GOT3 (cell line): ENCODE measurements at places on chromosomes 7 and 10.

DNA sequence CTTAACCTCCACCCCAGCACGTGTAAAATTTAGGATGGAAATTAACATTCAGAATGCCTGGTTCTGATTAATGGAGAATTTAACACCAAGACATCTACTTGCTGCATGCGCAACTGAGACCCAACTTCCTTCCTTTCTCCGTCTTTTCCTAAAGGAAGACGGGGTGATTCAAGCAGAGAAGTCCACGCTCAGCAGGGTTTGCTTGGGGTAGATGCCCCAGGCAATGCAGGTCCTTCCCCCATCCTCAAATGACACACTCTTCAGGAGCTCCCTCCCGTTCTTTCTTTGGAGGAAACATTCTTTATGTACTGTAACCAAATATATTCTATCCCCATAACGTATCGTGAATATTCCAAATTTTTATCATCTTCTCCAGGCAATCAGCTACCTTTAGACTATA is 47.0 kb downstream of the FAM171A1 start:
- no peak for DNase-seq

- DNase-seq = no peak
Measured at GRCh38 chr7:44608916-44609648, 2.7 kb downstream of the OGDH start.

GRCh38 chr7:146698995-146699610 is 582.5 kb downstream of the CNTNAP2 start:
- no peak for DNase-seq

DNA sequence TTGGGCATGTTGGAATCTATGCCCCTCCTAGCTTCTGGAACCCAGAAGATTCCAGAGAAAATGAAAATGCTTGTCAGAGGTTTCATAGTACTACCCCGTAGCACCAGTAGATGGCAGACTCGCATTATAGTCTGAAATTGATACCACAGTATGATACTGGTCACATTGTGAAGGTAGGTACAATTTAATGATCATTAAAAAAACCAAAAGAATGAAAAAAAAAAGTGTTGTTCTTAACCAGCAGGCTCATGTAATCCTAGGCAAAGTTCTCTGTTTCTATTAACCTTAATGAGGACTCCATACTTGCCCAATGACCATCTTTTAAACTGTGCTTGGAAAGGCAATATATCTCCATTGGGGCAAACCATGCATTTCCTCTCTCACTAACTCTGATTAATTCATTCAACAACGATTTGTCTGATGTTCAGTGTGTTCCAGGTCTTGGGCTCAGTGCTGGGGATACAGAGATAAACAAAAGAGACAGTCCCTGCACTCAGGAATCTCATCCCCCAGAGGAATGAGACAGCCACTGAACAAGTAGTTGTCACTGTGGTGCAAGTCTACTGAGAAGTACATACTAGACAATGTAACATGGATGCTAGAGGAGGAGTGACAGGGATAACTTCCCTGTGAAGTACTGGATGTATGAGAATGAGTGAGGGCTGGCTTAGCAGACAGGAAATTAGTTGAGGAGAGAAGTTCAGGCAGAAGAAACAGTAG is 223.5 kb upstream of the PHYHIPL start:
- DNase-seq = no peak

- DNase-seq = no peak
Measured at GRCh38 chr7:70056363-70056762, 458.1 kb downstream of the AUTS2 start.

DNA sequence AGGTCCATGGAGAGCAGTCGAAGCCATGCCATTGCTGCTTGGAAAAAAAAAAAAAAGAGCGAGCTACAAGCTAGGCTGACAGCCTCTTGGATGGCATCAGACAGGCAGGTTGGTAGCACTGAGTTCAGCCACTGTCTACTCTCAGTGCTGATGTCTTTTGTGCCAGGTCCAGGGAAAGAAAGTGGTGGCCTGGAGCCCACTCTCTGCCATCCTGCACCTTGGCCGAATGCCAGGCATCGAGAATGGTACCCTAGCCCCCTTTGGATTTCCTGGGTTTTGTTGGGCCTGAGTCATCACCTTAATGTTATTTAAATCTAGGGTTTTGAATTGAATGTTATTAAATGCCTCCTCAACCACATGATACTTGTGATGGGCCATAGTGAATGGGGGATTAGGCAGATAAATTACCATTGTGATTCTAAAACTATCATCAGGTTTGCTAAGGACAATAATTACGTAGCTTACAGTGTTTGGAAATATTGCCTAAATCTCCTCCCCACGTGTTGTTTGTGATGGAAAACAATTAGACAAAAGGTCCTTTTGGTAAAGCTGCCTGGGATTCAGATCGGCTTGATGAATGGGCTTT is 195.7 kb upstream of the GPR26 start:
- DNase-seq = no peak

GRCh38 chr7:24831240-24831639 is 74.0 kb upstream of the GSDME start:
- DNase-seq = no peak

GRCh38 chr10:85919491-85920021 is 447.0 kb downstream of the GRID1 start:
- no peak for DNase-seq

GRCh38 chr7:1865571-1866255 is 195.6 kb downstream of the ELFN1 start:
- DNase-seq = no peak

DNA sequence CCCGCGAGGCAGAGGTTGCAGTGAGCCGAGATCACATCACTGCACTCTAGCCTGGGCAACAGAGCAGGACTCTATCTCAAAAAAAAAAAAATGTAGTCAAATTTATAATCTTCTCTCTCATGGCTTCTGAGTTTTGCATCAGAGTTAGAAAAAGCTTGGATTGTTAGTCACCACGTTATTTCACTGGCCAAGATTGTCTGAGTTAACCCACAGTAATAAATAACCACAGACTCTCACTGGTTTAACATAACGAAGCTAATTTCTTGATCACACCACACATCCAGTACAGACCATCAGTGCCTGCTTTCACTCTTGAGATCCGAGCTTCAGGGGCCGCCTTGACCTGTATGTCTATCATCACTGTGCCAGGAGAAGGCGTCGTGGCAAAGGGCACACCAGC is 116.8 kb upstream of the JCAD start:
- no peak for DNase-seq

DNA sequence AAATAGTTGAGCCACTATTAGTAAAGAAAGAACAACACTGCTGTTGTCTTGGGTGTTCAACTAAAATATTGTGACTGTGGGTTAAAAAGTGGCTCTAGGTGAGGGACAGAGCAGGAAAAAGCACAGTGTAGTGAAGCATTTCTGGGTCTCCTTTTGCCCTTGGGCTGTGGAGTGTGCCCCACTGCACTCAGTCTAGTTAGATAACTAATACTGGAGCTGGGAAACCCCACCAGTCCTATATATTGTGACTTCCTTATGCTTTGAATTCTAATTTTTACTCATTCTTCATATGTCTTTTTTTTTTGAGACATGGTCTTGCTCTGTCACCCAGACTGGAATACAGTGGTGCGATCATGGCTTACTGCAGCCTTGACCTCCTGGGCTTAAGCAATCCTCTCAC is 195.1 kb downstream of the EXOC4 start:
- DNase-seq = no peak

- DNase-seq = no peak
Measured at GRCh38 chr10:72083790-72084459, 4.4 kb downstream of the SPOCK2 start.

GRCh38 chr10:122254831-122255230 is 16.3 kb upstream of the BTBD16 start:
- DNase-seq = no peak

DNA sequence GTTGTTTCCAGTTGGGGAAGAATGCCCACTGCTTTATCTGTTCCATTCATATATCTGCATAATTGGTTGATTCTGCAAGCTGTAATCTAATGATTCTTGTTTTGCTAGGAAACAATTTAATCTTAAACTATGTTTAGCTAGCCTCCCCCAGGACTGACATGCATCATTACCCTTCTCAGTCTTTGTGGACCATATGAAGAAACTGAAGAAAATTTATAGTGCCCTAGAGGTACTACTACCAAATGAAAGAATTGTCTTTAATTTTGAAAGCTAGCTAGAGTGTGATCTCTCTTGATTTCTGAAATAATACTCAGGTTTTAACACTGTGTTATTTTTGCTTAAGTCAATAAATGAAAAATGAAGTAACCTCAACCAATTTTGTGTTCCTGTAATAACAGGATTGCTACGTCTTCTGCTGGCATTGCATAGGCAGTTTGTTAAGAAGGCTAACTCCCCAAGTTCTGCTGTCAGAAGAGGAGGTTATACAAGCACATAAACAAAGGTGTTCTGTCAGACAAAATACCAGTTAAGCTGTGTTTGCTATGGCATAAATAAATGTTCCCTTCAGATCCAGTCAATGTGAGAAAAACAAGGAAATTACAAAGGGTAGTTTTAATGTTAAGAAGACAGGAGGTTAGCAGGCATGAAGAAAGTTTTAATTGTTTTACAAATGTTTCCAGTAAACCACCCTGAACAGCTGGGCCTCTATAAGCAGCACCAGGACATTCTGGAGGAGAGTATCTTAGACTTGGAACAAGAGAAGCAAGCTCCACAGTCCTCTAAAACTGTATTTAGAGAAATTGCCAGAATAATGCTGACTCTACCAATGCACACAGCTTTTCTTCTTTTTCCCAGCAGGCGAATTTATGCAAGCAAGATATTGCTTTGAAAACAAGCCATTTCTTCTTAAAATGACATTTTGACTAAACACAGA is 90.3 kb upstream of the CTTNBP2 start:
- no peak for DNase-seq

GRCh38 chr10:64041989-64042490 is 520.8 kb downstream of the REEP3 start:
- no peak for DNase-seq

GRCh38 chr7:19390795-19391194 is 245.6 kb upstream of the FERD3L start:
- DNase-seq = no peak

DNA sequence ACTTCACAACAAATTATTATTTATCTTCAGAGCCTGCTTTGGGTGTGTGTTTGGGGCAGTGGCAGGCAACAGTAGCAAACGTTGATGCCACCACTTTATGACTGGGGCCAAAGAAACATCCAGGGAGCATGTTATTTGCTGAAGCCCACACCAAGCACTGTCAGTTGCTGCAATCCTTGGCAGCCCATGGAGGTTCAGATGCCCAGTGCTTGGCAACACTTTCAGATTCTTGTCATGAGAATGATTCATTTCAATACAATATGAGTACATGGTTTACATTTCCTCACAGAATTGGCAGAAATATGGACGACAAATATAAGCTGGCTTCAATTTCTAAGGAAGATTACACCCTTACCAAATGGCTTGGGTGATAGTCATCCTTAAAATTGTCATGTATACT is 46.5 kb upstream of the GLI3 start:
- no peak for DNase-seq
